ENCODE measurements at places on chromosomes 16 and 17.

- peak; percentile 72 for DNase-seq
These were observed at the start of gene ARL4D for GRCh38 chr17:43398724-43399595. ARL4D (plus strand) TSS chr17:43398993; CDS start chr17:43399733, 740 bp downstream.

- no peak for DNase-seq
These were observed 40.0 kb downstream of the SOCS1 start for GRCh38 chr16:11215935-11216556.

- no peak for DNase-seq
These were observed 95.2 kb upstream of the COX10 start for GRCh38 chr17:13973960-13974651.

GRCh38 chr17:68851890-68852289 is 103.3 kb downstream of the ABCA8 start:
- no peak for DNase-seq

GRCh38 chr16:4152267-4152666 is 36.0 kb upstream of the ADCY9 start:
- DNase-seq, result no peak

- no peak for DNase-seq
These were observed 445 bp downstream of the CIAO2B start for GRCh38 chr16:66933776-66934137.

DNA sequence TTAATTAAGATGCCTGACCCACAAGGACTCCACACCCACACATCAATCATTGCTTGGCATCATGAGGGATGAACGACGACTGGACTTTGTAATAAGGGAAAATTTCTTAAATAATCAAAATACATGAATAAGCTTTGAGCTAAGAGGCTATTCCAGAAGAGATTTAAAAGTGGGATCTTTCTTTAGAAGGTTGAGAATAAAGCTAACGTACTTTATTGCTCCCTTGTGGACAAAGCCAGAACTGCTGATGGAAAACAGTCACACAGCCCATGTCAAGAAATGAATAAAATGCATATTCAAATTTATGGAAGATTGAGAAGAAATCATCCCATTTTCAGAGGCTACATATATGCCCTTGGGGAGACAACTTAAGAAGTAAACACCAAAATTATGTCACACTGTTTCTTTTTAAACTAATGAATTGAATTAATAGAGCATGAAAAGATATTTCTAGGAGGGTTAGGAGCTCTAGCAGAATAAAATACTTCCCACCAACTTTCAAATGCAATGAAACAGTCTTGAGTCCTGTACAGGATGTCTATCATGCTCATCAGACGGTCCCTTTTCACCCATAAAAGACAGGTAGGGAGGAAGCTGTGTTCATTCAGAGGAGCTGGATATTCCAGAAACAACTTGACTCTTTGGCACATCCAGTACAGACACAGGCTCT is 60.2 kb upstream of the PHOSPHO1 start:
- peak; percentile 25 for DNase-seq

GRCh38 chr17:77330602-77331081 is 189.9 kb downstream of the SEC14L1 start:
- DNase-seq, result no peak

- peak; percentile 45 for DNase-seq
These were observed 20.9 kb upstream of the PPM1D start for GRCh38 chr17:60579090-60579489.

- no peak for DNase-seq
These were observed 1.7 kb downstream of the ANKS4B start for GRCh38 chr16:21235199-21235585.

- no peak for DNase-seq
These were observed 7.6 kb downstream of the SLFN12L start for GRCh38 chr17:35529866-35530265.

DNA sequence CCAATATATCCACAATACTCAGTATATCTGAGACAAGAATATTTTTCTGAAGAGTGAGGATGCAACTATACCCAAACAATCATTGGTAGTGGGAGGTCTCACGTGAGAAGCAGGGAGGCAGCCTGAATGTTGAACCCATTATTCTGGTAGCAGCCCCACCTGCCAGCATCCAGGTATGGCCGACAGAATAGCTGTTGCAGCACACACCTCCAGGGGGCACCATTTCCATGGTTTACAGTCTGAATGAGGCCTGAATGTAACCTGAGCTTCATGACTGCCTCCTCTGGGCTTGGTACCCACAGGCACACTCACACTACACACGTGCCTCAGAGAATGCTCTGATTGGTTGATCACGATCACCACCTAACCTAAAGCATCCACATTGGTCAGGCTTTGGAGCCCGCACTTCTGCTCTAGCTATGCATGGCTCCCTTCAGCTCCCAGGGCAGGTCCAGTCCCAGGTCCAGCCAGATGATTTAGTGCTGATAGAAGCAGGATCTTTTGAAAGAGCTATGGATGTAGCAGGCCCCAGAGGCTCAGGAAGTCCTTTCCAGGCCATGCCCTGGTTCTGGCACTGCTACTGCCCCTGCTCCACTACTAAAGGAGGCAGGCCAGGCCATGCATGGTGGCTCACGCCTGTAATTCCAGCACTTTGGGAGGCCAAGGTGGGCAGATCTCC is 11.0 kb upstream of the CBFB start:
- DNase-seq, result peak; percentile 87

DNA sequence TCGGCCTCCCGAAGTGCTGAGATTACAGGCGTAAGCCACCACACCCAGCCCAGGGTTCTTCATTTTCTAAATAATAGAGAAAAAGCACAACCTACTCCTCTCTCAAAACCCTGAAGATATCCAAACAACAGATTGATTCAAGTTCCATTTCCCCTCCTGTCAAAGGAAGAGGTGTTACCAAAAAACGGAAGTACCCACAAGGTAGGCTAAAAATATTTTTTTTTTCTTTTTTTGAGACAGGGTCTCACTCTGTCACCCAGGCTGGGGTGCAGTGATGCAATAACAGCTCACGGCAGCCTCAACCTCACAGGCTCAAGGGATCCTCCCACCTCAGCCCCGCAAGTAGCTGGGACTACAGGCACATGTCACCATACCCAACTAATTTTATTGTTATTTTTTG is 18.9 kb downstream of the UTP6 start:
- DNase-seq, result no peak

- no peak for DNase-seq
These were observed 11.1 kb upstream of the FLYWCH1 start for GRCh38 chr16:2900526-2901075.

DNA sequence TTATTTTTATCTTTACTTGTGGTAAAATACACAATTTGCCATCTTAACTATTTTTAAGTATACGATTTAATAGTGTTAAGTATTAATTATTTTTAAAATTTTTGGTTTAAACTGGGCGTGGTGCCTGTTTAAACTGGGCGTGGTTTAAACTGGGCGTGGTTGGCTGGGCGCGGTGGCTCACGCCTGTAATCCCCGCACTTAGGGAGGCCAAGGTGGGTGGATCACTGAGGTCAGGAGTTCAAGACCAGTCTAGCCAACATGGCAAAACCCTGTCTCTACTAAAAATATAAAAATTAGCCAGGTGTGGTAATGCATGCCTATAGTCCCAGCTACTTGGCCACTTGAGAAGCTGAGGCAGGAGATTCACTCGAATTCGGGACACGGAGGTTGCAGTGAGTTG is 4.0 kb upstream of the CCDC43 start:
- DNase-seq, result no peak

DNA sequence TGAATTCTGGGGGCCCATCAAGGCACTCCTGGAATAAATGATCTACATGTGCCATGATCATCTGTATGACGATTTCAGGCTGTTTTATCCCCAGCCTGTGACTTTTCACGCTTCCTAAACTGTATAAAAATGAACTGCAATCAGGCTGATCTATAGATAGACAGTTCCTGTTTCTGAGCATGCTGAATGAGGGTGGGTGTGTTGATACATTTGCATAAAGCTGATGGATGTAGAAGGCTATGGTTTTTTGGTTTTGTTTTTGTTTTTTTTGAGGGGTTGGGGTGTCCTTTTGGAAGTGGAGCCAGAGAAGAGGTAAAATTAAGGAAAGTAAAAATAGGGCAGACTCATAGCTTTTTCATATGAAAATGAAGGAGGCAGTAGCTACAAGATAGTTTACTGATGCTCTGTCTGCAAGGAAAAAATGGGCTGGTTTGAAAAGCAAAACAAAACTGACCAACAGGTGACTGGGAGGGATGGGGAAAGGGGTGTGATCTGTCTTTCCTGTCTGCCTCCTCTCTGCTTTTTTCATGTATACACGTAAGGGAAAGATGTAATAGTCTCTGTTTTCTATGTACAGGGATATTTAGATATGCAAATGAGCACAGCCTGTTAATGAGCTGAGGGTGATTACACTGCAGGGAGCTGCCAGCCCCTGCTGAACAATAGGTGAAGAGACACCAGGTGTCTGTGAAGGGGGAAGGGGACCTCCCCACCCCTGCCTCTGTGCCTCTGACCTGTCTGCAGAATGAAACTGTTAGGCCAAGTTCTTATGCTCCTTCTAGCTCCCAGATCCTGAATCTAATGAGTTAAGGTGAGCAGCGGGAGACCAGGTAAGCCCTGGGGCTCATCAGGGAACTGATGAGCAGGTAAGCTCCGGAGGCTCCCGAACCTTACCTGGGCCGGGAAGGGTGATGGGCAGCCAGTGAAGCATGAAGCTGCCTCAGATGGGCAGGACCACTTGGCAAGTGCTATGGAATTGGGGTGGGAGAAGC is 46.6 kb upstream of the LYRM9 start:
- DNase-seq, result no peak

DNA sequence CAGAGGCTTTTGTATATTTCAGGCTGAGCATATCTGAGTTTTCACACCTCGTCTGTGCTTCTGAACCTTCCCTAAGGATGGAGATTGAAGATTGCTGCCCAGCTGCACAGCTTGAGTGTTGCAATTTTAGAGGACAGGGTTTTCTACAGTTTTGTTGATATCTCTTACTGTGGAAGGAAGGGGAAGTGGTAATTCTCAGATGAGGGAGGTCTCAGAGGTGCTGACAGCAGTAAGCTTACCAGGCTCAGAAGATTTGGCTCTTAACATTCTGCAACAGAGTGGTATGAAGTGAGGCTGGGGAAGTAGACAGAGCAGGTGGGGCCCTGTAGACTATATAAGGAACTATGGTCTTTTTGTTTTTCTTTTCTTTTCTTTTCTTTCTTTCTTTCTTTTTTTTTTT is 45.8 kb upstream of the ARHGAP17 start:
- no peak for DNase-seq

DNA sequence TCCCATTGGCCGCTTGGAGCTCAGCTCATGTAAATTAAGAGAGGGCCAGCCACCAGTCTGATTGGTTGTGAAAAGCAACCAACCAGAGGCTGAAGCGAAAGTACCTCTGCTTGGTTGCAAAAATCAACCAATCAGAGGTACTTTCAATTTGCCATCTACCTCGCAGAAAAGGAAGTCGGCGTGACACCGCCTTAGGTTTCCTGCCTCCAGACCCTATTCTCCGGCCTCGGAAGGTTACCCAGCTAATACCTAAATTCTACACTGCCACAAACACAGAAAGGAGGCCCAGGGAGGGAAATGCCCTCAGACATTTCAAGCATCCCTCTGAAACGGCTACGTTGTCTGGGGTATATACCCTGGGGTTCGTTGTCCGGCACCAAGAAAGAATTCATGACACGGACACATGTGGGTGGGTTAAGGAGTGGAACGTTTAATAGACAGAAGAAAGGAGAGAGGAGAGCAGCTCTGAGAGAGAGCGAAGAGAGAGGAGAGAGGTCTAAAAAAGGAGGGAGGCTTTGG is 481.3 kb downstream of the TMEM114 start:
- no peak for DNase-seq

- peak; percentile 88 for DNase-seq
These were observed 7.4 kb downstream of the KDM6B start for GRCh38 chr17:7841396-7841914.

DNA sequence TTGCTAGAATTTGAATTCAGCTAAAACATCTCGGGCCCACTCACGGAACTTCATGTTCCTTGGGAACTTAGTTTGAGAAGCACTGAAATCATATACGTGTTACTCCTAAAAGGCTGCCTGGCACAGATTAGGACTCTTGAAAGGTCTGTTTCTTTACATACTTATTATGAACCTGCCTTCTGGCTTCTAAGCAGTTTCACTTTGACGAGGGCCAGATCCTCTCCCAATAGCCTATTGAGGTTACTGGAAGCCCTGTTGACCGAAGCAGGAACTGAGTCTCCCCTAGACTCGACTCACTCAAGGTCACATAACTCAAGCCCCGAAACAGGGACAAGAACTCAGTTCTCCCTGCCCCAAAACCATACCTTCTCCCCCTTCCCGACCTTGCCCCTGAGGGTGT is 121.9 kb upstream of the PLCG2 start:
- DNase-seq, result no peak

DNA sequence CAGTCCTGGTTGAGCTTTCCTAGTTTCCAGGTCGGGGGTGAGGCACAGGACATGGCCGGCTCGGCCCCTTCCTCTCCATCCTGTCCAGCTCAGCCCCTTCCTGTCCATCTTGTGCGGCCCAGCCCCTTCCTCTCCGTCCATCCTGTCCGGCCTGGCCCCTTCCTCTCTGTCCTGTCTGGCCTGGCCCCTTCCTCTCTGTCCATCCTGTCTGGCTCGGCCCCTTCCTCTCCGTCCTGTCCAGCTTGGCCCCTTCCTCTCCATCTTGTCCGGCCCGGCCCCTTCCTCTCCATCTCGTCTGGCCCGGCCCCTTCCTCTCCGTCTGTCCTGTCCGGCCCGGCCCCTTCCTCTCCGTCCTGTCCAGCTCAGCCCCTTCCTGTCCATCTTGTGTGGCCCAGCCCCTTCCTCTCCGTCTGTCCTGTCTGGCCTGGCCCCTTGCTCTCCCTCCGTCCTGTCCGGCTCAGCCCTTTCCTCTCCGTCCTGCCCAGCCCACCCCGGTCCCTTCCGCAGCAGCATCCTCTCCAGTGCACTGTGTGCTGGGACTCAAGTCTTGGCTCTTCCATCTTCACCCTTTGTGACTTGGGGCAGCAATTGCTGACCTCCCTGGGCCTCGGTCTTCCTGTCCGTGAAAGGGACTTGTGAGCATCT is 5.5 kb upstream of the ZNF750 start:
- no peak for DNase-seq

GRCh38 chr17:17539591-17539990 is 43.4 kb upstream of the RASD1 start:
- no peak for DNase-seq

GRCh38 chr16:14015948-14016347 is 55.2 kb upstream of the MRTFB start:
- DNase-seq, result peak; percentile 89

GRCh38 chr17:60738287-60738686 is 60.6 kb downstream of the BCAS3 start:
- DNase-seq, result no peak

Measured in AG10803 (cell line).